ENCODE measurements at places on chromosomes 13 and 19.

DNA sequence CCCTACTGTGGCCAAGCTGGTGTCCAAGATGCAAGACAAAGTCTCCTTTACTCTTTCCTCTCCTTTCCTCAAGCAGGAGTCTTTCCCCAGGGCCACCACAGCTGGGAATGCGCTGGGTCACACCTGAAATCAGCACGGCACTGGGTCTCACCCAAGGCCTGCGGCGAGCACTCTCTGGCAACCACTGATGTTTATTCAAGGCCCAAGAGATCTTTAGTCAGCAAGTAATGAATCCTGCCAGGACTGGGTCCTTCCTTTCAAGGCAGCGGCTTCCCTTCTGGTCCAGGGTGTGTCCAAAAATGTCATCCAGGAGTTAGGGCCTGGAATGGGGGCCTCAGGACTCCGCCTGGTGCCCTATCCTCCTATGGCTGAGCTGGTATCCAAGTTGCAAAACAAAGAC lies 24.1 kb downstream of the BLOC1S3 start:
- DNase-seq = no peak

DNA sequence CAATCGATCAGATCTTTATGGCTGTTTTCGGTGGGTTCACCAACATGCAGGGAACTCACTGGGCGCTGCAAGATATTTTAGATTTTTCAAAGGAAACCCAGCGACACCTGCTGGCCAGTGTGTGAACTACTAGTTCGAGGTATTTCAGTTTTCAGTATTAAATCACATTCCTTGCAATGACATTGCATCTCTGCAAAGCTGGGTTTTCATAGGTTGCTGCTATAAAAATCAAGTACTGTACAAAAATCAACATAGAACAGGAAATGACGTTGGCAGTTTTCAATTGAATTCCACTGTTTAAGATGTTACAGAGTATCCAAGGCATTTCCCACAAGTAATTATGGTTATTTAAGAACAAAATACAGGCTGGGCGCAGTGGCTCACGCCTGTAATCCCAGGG lies 17.6 kb downstream of the LIG1 start:
- peak; percentile 31 for DNase-seq

- peak; percentile 94 for DNase-seq
These were observed 3.8 kb upstream of the FCHO1 start for GRCh38 chr19:17747205-17748098.

DNA sequence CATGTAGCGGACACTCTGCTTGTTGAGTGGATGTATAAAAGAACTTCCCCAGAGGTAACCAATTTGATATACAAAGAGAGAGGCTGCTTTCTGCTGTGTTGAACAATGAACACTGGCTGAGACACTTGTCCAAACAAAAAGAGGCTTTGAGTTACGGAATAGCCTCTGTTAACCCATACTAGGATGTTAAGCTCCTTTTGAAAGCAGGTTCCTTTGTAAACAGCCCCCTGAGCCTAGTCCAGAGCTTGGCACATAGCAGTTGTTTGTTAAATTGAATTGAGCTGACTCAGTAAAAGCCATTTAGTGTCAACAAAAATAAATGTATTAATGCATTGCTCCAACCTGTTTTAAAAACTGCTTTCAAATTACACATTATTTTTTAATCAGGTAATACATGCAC lies 200.1 kb downstream of the MZT1 start:
- DNase-seq = no peak

- no peak for DNase-seq
These were observed 144.8 kb downstream of the FLT1 start for GRCh38 chr13:28349907-28350654.

DNA sequence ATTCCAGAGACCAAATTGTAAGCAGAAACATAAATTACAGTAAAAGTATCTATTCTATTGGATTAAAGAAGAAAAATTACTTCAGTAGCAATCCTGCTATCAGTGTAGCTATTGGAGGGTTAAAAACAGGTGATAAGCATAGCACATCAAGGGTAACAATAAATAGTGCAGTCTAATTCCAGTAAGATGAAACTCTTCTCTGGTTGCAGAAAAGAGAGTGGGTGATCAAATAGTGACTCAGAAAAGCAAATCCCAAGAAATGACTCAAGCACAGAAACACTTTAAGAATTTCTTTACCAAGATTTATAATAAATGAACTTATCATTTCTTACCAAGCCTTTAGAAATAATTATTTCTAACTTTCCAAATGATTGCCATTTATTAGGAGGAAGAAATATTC lies 135.7 kb downstream of the LMO7 start:
- DNase-seq = no peak

DNA sequence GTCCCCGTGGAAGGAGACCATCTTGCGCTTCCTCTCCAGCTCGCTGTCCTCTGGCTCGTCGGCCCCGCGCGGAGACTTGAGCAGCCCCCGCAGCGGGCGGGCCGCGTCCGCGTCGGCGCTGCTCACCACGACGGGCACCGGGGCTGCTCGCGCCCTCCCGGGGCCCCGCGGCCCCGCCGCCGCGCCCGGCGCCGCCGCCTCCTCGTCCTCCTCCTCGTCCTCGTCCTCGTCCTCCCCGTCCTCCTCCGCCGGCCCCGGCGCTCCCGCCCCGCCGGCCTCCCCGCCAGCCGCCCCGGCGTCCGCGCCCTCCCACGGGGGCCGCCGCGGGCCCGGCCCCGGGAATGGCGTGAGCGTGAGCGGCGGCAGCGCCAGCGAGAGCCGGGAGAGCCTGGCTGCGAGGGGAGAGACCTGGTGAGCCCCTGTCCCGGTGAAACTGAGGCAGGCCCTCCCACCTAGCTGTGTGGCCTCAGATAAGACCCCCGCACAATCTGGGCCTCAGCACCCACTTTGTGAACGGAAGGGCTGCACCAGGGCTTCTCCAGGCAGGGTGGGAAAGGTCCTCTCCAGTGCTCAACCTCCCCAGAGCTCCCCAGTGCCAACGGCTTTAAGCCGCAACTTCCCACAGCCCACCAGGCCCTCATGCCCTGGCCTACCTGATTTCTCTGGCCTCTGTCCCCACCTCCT lies 17.8 kb downstream of the LMTK3 start:
- DNase-seq = no peak

DNA sequence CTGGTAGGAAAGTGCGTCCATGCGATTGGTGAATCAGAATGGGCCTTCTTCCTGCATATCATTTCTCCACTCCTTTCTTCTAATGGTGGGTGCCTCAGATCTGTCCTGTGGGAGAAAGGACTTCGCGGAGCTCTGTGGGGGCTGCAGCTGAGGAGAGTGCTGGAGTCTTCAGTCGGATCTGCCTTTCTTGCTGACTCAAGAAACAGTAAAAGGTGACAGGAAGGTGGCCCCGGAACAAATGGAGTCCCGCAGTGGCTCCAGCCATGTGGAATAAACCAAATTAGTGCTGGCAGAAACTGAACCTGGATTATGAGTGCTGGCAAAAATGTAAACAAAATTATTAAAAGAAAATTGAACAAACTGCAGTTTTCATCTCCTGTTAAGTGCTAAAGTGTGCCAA lies 15.1 kb upstream of the GAS6 start:
- no peak for DNase-seq

DNA sequence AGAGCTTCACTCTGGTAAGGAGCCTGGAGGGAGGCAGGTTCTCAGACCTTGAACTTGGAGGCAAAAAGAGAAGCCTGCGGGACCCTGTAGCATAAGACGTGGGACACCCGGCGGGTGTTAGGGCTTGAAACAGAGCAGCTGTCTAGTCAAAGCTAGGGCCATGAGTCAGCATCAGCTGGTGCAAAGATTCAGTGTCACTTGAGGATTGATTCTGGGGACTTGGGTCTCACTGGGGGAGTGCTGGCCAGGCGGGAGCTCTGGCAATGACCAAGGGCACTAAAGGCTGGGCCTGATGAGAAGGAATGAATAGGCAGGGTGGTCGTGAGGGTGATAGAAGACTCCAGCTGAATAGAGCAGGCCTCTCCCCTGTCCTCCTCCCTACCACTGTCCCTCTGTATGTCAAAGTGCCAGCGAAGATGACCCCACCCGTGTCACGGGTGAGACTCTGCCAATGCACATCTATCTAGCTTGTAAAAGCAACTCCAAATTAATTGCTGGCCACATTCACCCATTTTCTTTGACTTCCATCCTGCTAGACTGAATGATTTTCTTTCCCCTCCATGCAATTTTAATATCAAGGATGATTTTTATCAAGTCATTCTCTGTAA lies 97.1 kb downstream of the MBNL2 start:
- no peak for DNase-seq

DNA sequence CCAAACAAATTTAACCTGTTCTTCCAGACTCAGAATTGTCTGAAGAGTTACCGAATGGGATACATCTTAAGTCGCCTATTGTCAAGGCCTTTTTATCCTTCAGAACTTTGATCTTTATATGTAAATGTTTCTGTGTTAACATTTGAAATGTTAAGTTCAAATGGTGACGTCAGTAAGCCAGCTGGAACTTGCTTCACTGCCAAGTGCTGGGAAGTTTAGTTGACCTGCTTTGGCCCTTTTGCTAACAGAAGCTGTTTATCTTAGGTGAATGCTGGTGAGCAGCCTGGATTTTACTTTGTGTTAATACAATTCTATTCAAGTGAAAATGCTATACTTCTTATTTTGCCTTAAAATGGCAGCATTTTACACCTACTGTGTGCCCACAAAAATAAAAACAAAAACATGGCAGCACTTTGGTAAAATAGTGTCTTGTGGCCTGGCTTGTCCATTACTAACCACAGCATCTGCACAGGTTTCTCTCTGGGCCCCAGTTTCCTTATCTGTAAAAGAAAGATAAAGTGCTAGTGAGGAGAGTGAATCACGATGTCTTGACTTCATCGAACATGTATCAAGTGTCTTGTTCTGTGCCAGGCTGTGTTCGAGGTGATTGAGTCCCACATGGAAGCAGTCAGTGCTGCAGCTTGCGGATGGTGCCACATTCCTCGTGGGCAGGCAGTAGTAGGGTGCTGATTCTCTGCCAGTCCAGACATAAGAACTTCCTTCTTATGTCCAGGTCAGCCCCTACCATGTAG lies 2.2 kb downstream of the NAXD start:
- no peak for DNase-seq

GRCh38 chr13:26619358-26619757 lies 61.9 kb downstream of the WASF3 start:
- no peak for DNase-seq

GRCh38 chr19:1690699-1691307 lies 38.4 kb upstream of the TCF3 start:
- DNase-seq = peak; percentile 38

DNA sequence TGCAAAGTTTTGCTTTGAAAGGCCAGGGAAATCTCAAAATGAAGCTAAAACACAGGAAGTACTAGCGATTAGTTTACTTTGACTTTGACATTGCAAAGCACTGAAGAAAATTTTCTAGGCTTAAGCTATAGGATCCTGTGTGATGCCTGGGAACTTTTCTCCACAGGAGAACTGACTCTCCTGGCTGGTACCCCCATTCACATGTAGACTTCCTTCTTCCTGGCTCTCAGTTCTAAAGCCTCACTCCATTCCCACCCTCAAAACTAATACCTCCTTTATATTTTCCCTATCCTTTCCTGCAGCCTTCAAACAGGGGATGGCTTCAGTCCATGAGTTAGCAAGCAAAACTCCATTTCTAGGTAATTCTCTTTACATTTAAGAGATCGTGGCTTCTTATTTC lies 189.5 kb downstream of the SLITRK1 start:
- no peak for DNase-seq

DNA sequence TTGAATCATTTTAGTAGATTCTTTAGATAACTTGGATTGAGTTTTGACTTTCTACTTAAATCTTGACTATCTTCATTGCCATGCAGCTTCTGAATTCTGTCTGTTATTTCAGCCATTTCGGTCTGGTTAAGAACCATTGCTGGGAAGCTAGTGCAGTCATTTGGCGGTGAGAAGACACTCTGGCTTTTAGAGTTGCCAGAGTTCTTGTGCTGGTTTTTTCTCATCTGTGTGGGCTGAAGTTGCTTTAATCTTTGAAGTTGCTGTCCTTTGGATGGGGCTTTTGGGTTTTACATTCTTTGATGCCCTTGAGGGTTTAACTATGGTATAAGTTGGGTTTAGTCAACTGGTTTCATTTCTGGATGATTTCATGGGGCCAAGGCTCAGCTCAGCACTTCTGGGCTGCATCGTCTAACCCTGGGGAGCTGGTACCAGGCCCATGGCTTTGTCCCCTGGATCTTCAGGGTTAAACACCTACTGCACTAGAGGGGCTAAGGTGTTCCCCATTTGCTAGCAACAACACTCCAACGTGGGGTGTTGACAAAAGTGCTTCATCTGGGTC lies 10.0 kb upstream of the IGFL2 start:
- no peak for DNase-seq

GRCh38 chr13:107742544-107742943 lies 472.8 kb downstream of the LIG4 start:
- no peak for DNase-seq

- peak; percentile 89 for DNase-seq
These were observed 4.8 kb downstream of the SPHK2 start for GRCh38 chr19:48624067-48624594.

DNA sequence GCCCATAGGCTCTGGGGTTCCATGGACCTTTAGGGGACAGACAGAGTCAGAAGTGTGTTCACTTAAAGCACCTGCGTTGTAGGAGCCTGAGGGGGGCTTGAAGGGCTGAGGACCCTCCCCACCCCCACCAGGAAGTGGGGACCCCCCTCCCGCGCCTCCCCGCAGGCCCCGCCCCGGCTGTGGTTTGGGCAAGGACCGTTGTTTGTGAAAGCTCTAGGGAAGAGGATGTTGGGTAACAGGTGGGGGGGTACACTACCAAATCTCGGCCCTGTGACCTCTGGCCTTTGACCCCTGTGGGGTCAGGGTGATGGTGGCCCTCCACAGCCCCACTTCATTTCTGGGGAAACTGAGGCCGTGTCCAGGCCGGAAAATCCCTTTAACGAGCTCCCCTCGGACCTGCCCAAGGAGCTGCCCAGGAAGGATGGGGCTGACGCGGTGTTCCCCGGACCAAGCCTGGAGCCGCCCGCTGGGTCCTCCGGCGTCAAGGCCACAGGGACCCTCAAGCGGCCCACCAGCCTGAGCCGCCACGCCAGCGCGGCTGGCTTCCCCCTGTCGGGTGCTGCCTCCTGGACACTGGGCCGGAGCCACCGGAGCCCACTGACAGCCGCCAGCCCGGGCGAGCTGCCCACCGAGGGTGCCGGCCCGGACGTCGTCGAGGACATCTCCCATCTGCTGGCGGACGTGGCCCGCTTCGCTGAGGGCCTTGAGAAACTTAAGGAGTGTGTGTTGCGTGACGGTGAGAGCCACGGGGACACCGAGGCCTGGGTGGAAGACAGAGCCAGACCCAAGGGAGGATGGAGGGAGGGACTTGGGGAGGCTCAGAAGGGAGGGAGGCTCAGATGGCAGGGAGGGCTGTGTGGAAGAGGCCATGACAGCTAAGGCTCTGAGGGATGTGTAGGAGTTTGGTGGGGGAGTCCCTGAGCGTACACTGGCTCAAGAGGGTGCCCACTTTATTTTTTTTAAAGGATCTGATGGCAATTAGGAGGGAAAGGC lies 1.3 kb downstream of the ARHGAP45 start:
- peak; percentile 61 for DNase-seq

DNA sequence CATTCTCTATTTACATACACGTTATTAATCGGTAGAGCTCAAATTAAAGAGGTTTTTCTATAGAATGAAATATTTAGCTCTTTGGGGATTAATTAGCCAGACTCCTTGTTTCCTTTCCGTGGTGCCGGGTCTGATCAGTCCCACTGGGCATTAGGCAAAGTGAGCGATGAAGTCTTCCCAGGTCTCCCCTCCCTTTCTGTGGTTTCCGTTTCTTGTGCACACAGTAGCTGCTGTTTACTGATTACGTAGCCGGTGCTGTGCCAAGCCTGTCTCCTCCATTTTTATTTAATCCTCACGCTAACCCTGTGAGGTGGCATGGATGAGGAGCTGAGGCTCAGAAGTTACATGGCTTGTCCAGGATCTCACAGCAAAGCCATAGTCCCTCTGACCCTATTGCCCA lies 9.0 kb downstream of the SLC25A15 start:
- peak; percentile 16 for DNase-seq

Data from central memory CD4-positive, alpha-beta T cell (primary cell).